ENCODE measurements at places on chromosomes 4 and X. TPM values are rescaled to one million over a fixed set of nuclear protein-coding genes. Genes with fewer than 3 reads are reported as not detected.

GRCh38 chrX:11867610-11868345 is 109.7 kb downstream of the MSL3 start:
- no peak for DNase-seq

GRCh38 chr4:69032847-69033638 is 63.2 kb upstream of the UGT2B7 start:
- no peak for DNase-seq

DNA sequence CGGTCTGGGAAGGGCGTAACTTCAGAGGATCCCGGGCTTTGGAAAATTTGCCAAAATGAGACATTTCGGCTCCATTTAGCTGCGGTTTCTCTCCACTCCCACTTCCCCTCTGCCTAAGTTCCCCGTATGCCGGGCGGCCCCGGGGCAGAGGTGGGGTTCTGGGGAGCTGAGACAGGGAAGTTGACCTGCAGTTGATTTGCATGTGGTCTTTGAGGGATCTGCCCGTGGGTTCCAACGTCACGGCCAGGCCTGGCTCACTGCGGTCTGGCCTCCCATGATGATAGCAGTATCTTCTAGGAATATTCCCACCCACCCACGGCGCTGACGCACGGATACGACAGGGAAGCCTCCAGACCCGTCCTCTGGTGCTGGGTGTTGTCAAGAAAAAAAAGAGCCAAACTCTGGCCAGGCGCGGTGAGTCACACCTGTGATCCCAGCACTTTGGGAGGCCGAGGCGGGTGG is 27.3 kb upstream of the CRLF2 start:
- DNase-seq, result peak; percentile 40

DNA sequence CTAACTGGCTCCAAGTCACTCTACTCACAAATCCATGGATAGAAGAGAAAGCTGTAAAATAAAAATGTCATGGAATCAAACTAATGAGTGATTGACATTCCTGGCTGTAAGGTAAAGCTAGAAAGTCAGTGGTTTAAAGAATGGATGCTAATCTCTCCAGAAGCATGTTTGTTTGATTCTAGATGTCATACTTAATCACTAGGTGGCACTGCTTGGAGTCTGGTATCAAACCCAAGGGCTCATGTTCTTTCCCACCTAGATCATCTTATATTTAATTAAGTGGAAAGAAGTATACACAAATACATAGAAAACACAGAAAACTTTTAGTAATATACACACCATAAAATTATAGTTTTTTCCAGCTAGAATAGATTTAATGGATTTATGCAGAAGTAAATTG is 2666.6 kb downstream of the PCDH7 start:
- DNase-seq, result no peak

SUPT20HL2 gene
- 0.12 TPM for total RNA-seq

DNA sequence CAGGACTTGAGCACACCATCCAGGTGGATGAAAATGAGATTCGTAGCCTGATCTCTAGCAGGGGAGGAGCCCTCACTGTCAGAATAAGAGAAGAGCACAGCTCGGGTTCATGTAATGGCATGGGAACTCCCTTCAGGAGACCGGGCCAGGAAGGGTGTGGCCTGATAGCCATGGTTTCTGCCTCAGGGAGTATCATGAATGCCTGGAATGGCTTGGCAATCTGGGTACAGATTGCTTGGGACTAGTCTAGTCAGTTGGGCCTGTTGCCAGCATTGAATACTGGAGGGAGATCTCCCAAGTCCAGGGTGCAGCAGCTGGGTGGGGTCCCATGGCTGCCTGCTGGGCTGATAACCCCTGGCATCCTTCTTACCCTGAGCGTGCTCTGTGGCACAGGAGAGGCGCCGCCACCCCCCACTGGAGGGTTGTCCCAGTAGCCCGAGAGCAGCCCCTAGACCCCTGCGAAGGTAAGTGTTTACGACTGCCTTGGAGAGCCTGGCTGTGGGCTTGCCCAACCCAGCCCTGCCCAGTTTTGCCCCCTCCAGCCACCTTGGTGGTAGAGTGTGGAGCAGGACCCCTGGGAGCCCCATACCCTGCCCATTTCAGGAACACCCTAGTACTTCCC is 298.8 kb downstream of the TEX13A start:
- DNase-seq, result peak; percentile 3

FAM9C gene
- total RNA-seq, result not detected

DNA sequence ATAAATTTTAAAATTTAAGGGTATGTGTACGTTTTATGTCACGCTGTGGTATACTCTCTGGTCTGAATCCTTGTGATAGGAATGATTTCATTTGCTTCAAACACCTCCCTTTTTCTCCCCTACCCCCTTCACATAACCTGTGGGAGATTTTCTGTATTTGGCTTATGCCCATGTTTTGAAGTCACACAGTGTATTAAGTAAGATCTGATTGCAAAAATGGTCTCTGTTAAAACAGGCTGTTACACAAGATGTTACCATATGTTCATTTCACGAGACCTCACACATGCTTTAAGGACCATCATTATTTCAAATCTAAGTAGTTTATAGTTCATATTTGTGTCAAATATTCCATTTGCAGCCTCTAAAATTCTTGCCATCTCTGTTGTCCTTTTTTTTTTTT is 63.5 kb downstream of the TMEM131L start:
- DNase-seq, result no peak

- no peak for DNase-seq
Measured at GRCh38 chr4:165454426-165454825, 75.6 kb downstream of the CPE start.

ADGRL3 gene
- total RNA-seq, result 4.3 TPM

GRCh38 chr4:25029479-25030276 is 1.1 kb downstream of the LGI2 start:
- DNase-seq, result no peak

DNA sequence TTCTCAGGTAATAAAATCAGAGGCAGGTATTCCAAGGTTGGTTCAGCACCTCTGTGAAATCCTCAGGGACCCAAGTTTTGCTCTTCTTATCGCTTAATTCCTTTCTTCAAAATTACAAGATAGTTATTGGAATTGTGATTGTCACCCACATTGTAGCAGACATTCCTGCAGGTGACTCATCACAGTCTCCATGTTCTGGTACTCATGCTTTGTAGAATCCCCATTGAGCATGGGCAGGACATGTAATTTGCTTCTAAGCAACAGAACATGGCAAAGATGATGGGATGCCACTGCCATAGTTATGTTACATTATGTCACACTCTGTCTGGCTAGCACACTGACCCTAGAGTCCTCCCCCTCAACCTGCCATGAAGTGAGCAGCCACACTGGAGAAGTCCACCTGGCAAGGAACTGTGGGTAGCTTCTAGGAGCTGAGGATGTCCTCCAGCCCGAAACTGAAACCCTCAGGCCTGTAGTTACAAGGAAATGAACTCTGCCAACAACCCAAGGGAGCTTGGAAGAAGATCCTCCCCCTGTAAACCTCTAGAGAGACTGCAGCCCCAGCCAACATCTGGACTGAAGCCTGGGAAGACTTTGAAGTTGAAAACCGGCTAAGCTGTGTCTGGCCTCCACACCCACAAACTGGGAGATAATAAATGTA is 58.3 kb upstream of the GUCY1A1 start:
- no peak for DNase-seq

PAPSS1 gene
- 20.7 TPM for total RNA-seq

AMBN gene
- not detected for total RNA-seq

AGTR2 gene
- 0.09 TPM for total RNA-seq

- DNase-seq, result peak; percentile 51
Measured at GRCh38 chr4:156971165-156971675, 379 bp downstream of the PDGFC start.

DRP2 gene
- 0.23 TPM for total RNA-seq
